ENCODE measurements at places on chromosomes 4 and X. TPM values are rescaled to one million over a fixed set of nuclear protein-coding genes. Genes with fewer than 3 reads are reported as not detected.

The FHIP1A gene
- total RNA-seq = 33.7 TPM

The PLAC8 gene
- total RNA-seq = 52.7 TPM

The LUZP4 gene
- not detected for total RNA-seq

The FRAS1 gene
- 13.1 TPM for total RNA-seq

The SH2D1A gene
- total RNA-seq = not detected

The EVC2 gene
- total RNA-seq = 1.4 TPM

The GABRE gene
- total RNA-seq = 24.5 TPM

The BCORL1 gene
- total RNA-seq = 32.2 TPM

The PDLIM3 gene
- 3.3 TPM for total RNA-seq

The STK32B gene
- total RNA-seq = not detected

The N4BP2 gene
- total RNA-seq = 7.8 TPM

The CT47B1 gene
- total RNA-seq = not detected

The ACSL4 gene
- 78.6 TPM for total RNA-seq

The TRMT2B gene
- total RNA-seq = 31.6 TPM

The FAM47E gene
- 2.2 TPM for total RNA-seq

The GAGE12J gene
- total RNA-seq = not detected

The ZFYVE28 gene
- total RNA-seq = 13.6 TPM

The FGB gene
- not detected for total RNA-seq

The NUP62CL gene
- 20.2 TPM for total RNA-seq

The PLXNB3 gene
- total RNA-seq = 39.4 TPM

The MAPK10 gene
- total RNA-seq = 4.2 TPM

The GSX2 gene
- not detected for total RNA-seq

The GK gene
- total RNA-seq = 5.4 TPM

The TMEM35A gene
- total RNA-seq = not detected

The MAOB gene
- total RNA-seq = 0.55 TPM

The PLP1 gene
- total RNA-seq = not detected

The CXCL3 gene
- total RNA-seq = not detected
